Activated naive CD4-positive, alpha-beta T cell treated with anti-CD3 and anti-CD28 coated beads, Interleukin-2, amount 50 U/mL, for 72 hours (primary cell): ENCODE measurements at places on chromosomes 4 and X.

GRCh38 chr4:1109898-1110506, 3.4 kb downstream of the RNF212 start:
- DNase-seq: no peak

DNA sequence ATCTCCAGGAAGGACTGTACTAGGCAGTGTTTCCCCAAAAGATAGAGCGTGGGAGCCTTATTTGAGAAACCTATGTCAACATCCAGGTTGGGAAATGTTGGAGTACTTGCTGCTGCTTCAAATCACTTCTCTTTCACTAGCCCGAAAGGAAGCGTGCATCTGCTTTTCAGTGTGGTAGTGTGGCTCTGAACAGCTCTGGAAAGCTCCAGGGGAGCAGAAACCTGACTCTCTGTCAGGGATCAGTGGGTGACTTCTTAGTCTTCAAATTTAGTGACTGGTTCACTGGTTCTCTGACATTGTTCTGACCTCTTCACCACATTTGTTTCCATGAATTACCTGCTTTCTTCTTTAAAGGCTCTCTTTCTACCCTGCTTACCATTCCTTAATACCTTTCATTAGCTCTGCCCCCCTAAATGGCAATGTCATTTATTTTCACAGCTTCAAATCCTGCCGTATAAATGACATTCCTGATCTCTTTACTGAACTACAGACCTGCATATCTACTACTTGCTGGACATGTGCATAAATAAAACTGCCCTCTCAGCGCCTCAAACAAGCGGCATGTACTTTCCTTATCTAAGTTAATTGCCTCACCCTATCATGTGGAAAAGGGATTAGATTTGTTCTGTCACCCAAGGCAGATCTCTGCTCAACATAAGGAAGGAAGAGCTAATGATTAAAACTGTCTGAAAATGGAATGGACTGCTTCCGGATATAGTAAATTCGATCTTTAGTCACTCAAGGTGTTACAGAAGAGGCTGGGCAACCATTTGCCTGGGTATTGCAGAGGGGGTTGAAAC, 37.0 kb downstream of the DLG3 start:
- DNase-seq: no peak

DNA sequence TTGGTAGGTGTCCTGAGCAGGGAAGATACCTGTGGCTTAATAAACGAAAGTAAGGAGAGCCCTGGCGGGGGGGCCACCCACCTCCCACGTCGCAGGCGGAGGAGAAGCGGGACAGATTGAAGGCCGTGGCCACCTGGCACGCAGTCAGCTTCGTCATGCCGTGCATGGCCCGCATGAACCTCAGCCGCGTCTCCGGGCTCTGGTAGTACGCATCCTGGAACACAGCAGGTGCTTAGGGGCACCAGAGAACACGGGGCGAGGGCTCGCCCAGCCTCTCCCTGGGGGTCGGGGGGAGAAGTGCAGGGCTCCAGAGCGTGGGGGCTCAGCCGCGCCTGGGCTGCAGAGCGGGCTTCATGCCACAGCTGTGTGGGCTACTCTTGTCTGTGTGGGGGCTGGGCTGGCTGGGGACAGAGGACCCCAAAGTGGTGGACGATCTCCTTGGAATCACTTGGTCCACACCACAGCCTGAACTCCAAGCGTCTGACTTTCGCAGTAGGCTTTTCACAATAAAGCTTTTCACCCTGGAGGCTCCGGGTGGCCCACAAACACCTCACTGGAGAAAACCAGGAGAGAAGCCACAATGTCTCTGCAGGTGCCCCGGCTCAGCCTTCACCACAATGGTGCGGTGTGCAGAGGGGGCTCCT, 27.1 kb upstream of the SLC25A6 start:
- DNase-seq: no peak

- DNase-seq: no peak
These were observed 230.0 kb downstream of the CCSER1 start for GRCh38 chr4:90357117-90357710.

- DNase-seq: no peak
These were observed 105.4 kb upstream of the FAT1 start for GRCh38 chr4:186829097-186829496.

- DNase-seq: no peak
These were observed 473.0 kb upstream of the NWD2 start for GRCh38 chr4:36771411-36772153.

GRCh38 chr4:73743281-73743680, 2.9 kb downstream of the CXCL8 start:
- DNase-seq: no peak

DNA sequence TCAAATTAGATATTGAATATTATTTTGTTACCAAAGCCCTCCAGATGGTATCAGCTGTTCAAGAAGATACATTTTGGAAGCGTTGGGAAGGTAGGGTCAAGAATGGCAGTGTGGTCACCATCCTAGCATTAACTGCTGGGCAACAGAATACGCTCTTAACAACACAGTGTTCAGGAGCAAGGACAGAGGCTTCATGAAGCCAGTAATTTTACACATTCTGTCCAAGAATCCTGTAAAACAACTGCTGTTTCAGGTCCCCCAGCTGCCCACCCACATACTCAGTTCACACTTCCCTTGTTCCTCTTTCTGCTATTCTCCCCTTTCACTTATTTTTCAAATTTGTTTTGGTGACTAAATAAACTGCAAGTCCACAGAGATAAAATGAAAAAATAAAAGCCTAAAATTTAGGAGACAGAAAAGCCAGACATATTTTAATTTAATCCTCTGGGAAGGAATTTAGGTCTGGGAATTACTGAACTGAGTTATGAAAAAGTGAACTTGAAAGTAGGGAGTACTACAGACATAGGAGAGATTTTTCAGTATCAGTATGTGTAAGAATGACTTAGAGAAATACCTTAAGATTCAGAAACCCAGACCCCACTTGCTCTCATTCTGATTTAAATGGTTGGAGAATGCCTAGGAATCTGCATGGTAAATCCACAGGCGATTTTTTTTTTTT, 406.7 kb downstream of the MAPK10 start:
- DNase-seq: no peak

DNA sequence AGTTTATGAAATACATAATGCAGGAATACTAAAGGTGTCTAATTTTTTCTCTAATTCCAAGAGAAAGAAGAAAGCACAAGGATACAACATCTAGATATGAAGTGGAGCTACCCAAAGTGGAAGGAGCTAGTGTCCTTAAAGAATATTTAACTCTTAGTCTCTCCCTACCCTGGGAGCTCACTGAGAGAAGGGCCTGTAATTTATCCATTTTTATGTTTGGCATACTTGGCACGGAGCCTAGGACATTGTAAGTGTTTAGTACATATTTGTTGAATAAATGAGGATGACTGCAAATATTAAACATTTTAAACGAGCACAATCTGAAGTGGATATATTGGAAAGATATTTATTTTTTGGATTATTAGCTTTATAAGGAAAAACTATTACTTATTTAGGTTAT, 674.8 kb downstream of the IQCM start:
- no peak for DNase-seq

DNA sequence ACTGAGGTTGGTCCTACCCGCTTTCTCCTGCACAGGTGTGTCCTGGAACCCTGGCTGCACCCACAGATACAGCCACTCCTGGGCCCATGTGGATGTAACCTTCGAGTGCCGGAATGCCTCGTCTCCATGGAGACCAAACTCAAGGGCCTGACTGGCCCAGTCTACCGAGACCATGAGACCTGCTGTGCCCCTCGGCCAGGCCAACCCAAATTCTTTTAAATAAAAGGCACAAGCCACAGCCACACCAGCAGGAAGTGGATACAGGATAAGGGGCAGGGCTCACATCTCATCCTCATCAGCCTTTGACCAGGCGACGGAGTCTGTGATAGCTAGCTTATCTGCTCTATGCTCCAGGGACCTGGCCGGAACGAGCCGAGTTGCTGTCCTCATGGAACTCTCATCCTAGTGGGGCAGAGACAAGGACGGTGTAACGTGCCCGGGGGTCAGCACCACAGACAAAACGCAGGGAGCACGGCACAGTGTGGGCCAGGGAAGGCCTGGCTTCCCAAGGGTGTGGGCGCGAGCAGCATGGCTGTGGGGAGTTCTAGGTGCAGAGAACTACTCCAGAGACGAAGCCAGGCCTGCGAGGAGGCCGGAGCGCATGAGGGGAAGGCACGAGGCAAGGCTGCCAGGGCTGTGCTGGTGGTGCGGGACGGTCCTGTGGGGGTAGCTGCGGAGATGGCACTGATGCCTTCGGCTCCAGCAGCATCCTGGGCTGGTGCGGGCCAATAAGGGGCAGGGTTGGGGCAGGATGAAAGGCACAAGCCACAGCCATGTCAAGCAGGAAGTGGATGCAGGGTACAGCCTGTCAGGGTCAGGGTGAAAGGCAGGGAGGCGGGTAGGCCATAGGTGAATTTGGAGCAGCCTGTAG, 22.7 kb downstream of the NOP14 start:
- peak; percentile 53 for DNase-seq

DNA sequence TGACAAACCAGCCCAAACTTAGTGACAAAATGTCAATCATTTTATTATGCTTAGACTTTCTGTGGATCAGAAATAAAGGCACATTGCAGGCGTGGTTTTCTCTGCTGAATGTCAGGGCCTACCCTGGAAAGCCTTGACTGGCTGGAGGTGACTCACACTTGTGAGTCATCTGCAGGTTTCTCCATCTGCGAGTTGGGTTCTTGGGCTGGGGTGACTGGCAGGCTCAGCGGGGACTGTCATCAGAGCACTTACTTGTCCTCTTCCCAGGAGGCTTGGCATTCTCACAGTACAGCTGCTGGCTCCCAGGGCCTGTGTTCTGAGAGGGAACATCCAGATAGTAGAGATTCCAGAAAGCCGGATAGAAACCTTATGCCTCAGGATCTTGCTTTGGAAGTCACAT, 153.8 kb upstream of the AGA start:
- DNase-seq: peak; percentile 46

GRCh38 chr4:108372681-108373080, 203.9 kb upstream of the LEF1 start:
- DNase-seq: no peak

- DNase-seq: no peak
These were observed 38.7 kb downstream of the PPP1R2C start for GRCh38 chrX:42739258-42739657.

DNA sequence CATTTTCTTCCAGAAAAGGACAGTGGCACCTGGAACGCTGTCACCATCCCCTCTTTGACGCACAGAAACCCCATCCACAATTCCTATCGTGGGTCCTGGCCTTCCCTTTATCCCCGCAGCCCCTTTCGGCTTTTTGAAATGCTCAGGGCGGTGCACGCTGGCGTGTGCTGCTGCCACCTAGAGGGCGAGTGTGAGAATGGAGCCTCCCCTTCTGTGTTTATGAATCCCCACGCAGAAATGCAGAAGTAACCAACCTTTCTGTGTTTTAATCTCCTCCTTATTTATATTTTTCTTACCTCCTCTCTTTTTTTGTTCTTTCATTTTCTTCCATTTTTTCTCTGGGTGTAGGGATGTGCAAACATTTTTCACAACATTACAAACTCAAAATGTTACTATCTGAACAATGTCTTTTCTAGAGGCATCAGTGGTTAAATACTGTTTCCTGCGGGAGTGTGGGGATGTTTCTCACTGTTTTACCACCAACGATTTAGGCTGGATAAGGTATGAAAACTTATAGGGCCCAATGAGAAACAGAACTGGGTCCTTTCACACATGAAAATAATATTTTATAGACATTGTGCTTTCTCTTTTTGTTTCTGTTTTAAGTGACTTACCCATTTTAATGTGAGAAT, 50.0 kb downstream of the TMA16 start:
- DNase-seq: peak; percentile 60

- DNase-seq: peak; percentile 33
These were observed at the start of gene AADAT for GRCh38 chr4:170089668-170090351. TSS of gene AADAT (minus strand) at chr4:170089956. CDS start at chr4:170089690, 266 bp downstream.

GRCh38 chrX:103197721-103198306, 17.1 kb upstream of the BEX4 start:
- no peak for DNase-seq

GRCh38 chr4:108884596-108884995, 121.7 kb upstream of the ETNPPL start:
- DNase-seq: no peak

GRCh38 chrX:96449191-96449590, 235.5 kb upstream of the DIAPH2 start:
- no peak for DNase-seq

- no peak for DNase-seq
These were observed 247.6 kb downstream of the DCLK2 start for GRCh38 chr4:150325872-150326271.

GRCh38 chr4:15656038-15656470, 897 bp upstream of the FBXL5 start:
- DNase-seq: no peak

DNA sequence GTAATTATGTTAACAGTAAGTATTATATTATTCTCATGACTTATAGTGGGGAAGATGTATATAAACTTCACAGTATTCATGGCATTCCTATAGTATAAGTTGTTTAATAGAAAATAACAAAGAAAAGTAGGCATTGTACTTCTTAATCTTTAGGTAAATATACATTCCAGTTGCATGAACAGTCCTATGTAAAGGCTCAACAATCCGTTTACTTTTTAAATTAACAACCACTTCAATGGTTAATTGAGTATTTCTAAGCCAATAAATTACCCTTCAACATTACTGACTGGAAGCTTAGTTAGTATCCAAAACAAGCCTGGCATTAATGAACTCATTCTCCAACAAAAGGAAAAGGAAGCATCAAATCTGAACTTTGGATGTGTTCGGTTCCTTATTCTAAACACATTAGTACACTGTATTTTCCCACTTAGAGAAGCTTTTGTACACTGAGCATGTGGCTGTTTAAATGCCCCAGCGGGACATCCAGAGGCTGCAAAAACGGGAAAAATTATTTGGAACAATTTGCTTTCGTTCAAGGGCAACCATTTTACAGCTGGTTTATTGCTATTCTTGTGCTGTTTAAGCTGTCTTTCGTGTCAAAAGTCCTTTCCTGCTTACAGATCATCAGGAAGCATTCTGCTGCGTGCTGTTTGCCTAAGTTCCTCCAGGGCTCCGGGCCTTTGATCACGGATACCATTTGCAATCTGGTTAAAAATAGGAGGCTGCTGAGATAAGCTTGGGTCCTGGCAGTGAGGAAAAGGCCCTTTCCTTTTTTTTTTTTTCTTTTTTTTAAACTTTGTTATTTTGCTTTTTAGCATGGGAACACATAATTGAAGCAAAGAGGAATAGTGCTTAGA, 460.3 kb downstream of the SPRY1 start:
- DNase-seq: no peak

GRCh38 chrX:71671043-71671780, 3.9 kb downstream of the LOC101059915 start:
- peak; percentile 69 for DNase-seq

- DNase-seq: no peak
These were observed 79.3 kb downstream of the NHSL2 start for GRCh38 chrX:71989768-71990426.

- DNase-seq: no peak
These were observed 2.4 kb downstream of the IL1RAPL2 start for GRCh38 chrX:104568304-104568915.

- no peak for DNase-seq
These were observed 50.4 kb upstream of the PTPN13 start for GRCh38 chr4:86543560-86544309.

- DNase-seq: no peak
These were observed 294.3 kb downstream of the FSTL5 start for GRCh38 chr4:161869511-161869910.

- no peak for DNase-seq
These were observed 8.1 kb upstream of the SMS start for GRCh38 chrX:21932292-21933002.

GRCh38 chr4:154526151-154526550, 24.0 kb downstream of the PLRG1 start:
- DNase-seq: no peak
